Heart right ventricle (tissue), 16 donors: ENCODE measurements at places on chromosomes 11 and 22. TPM values are rescaled to one million over a fixed set of nuclear protein-coding genes. Genes with fewer than 3 reads are reported as not detected.

Gene SLC25A18
- 0.65 TPM for total RNA-seq

DNA sequence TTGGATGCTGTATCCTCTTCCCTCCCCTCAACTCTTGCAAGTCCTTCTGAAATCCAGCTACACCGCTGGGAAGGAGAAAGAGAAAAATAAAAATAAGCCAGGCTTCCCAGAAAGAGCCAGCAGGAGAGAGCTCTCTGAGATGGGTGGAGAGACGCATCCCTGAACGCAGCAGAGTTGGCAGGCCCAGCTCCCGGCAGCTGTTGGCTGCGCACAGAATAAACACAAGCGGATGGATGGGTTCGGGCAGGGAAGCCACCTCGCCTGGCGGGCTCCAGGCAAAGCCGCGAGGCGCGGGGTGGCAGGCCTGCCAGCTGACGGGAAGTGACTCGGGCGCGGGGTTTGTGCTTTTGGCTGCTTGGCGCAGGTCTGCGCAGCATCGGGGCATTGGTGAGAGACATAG is 537.7 kb downstream of the MIAT start:
- peak; percentile 26 for DNase-seq
- H3K4me1 ChIP-seq, result peaks cover 3% of the 10 kb centered on the region
- H3K4me3 ChIP-seq, result no peak overlapping the region
- H3K36me3 ChIP-seq, result no peaks in the 10 kb centered on the region

DNA sequence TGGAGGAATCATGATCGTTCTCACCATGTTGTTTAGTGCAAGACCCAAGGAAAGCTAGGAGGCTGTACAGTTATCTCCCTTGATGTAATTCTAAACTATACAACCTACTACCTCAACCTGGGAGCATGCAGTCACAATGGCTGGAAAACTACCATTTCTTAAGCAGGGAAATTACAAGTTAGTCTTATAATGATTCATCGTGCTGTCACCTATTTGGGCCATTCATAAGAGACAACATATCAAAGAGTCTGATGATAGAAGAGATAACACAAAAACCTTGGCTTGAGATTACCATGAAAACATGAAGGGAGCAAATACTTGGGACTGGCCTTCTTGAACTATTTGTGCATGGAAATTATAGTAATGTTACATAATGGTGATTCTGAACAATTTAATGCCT is 30.5 kb upstream of the BLID start:
- H3K27me3 ChIP-seq, result no peaks in the 10 kb centered on the region
- no peak for DNase-seq
- no peak overlapping the region for H3K4me3 ChIP-seq
- no peak overlapping the region for H3K27ac ChIP-seq

Gene FAM181B
- total RNA-seq, result 0.60 TPM
